CD4-positive, alpha-beta T cell treated with Interferon alpha-2 for 1 hour (primary cell): ENCODE measurements at places on chromosomes 12 and 14.

DNA sequence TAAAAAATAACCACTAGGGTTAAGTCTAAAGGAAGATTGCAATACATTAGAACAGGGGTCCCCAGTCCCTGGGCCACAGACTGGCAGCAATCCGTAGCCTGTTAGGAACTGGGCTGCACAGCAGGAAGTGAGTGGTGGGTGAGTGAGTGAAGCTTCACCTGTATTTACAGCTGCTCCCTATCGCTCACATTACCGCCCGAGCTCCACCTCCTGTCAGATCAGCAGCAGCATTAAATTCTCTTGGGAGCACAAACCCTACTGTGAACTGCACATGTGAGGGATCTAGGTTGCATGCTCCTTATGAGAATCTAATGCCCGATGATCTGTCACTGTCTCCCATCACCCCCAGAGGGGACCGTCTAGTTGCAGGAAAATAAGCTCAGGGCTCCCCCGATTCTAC, 15.5 kb downstream of the ADGRD1 start:
- DNase-seq: no peak

DNA sequence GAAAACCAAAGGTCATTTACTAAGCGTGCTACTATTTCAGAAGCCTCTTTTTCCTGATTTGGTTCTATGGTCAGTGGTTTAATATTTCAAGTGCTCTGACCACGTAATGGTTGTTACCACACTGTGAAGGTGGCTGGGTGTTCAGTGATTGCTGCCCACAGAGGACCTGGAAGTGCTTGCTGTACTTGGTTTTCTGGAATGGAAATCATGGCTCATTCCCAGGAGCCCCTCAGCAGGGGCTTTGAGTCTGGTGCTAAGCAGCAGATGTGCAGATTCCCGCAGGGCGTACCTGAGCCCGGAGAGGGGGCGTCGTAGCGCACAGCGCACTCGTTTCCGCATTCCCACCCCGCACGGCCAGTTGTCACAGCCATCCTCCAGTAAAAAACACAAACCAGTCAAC, 50.5 kb downstream of the TRAF3 start:
- no peak for DNase-seq

GRCh38 chr12:56867216-56867615, 67.0 kb downstream of the SDR9C7 start:
- DNase-seq: no peak

DNA sequence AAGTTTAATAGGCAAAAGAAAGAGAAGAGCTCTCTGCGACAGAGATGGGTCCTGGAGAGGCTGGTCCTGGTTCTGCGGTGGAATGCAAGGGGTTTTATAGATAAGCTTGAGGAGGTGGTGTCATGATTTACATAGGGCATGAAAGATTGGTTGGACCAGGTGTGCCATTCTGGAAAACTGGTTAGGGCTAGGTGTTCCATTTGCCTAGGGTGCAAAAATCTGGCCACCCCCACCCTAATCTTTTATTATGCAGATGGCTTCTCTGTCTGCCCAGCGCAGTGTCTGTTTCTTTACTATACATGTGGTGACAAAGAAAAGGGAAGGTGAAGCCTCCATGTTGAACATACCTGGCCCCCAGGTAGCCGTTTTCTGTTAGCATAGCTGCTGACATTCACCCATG, 65.4 kb downstream of the ERC1 start:
- no peak for DNase-seq

- DNase-seq: no peak
Observed at GRCh38 chr14:19902409-19902808, 18.0 kb upstream of the OR4K5 start.

DNA sequence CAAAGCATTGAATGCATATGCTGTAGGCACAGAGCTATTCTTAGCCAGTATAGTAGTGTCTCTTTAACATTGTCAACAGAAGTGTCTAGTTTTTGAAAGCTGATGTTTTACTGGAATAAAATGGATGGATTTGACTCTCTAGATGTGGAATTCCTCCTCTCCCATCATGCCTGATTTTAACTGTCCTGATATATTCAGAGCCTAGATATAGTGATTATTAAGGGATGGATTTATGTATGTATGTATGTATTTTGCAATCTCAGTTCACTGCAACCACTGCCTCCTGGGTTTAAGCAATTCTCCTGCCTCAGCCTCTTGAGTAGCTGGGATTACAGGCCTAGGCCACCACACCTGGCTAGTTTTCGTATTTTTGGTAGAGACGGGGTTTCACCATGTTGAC, 144.8 kb upstream of the NAV3 start:
- DNase-seq: no peak

DNA sequence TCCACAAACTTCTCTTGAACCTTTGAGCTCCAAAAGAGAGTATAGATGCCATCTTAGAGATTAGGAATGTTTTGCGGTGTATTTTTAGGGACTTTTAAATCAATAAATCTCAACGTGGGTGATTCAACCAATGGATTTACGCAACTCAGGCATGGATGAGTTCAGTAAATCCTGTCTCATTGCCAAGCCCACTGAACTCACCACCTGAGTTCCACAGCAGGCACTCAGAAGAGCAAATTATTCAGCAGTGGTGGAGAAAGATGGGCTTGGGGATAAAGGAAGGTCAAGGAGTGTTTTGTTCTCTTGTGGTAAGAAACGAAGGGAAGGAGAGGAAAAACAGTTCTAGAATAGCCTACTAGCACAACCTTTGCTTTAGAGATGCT, 68.7 kb upstream of the HMGA2 start:
- no peak for DNase-seq

- no peak for DNase-seq
Observed at GRCh38 chr12:123441523-123442164, 5.2 kb upstream of the RILPL2 start.

DNA sequence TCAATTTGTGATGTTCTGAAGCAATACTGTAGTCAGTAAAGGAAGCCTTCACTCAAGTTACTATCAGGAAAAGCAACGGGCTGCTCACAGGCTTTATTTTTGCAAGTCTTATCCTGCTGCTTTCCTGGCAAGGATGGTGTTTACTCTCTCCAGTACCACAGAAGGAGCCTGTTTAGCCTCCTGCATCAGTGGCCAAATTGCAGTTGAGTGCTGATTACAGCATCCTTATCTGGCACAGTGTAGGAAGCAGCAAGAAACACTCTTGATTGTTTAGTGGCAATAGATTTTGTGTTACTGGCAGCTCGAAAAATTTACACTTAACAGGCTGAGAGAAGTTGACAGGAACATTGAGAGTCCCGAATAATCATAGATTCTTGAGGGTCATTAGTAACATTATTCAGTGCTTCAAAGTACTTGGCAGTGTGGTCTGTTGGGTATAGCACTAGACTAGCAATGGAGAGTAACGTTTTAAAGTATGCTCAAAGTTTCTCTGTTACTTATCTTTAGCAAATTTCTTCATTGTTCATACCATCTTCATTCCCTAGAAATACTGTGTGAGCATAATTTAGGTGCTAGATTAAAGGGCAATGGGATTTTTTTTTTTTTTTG, 11.7 kb downstream of the TULP3 start:
- DNase-seq: no peak

DNA sequence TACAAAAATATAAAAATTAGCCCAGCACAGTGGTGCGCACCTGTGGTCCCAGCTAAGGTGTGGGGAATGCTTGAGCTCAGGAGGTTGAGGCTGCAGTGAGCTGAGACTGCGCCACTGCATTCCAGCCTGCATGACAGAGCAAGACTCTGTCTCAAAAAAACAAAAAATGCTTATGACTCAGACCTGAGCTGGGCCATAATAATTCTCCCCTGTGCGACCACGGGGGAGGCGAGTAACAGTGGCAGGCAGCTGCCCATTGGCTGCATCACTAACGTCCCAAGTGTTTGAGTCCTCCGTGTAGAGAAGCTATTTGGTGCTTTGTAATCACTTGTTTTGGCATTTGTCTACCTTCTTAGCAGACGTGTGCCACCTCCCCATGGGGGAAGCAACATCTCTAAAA, 24.9 kb downstream of the PSMC1 start:
- DNase-seq: no peak

DNA sequence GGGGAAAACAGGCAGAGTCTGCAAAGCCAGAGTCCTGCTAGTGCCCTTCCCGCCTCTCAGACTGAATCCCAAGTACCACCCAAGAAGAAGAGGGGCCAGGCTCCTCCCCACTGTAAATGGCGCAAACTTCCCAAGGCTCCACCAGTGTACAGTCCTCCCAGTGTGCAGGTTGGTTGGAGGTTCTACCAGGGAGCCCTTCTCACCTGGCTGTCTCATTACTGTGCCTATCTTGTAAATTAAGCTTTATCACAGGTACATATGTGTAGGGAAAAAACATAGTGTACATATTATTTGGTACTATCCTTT, 189.7 kb downstream of the FSCB start:
- no peak for DNase-seq

GRCh38 chr12:55820679-55821078, 2.8 kb downstream of the ORMDL2 start:
- no peak for DNase-seq

GRCh38 chr12:124044021-124044420, 71.0 kb downstream of the ZNF664 start:
- DNase-seq: no peak

DNA sequence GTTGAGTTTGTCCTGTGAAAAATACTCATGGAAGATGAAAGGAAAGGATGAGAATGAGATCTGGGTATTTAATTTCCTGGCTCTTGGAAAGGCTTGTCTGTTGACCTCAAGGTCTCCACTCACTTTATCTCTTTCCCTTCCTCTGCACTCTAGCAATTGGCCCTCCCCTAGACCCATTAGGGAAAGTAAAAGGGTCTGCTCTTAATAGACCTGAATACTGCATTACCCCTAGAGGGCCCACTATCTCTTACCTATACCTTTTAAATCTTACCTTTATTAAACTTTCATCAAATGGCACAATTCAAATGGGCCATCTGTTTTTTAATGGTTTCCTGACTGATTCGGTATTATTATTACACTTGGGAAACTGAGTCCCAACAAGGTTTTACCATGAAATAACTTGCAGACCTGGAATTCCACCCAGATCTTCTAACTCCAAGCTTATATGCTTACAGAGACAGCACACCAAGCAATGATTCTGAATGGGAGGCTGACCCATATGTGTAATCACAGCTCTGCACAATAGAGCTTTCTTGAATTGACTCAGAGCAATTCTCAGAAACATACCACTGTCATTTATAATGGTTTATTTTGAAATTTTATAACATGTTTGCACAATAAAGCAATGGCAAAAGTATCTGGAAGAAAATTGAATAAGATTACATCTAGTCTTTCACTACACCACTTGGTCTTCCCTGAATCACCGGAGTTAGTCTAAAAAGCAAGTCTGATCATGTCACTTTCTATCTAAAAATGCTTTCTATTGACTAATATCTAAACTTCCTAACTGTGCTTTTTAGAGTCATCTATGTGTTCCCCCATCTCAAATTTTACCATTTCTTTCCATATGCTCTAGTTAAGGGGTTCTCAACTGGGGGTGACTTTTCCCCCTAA, 618.5 kb downstream of the NRXN3 start:
- no peak for DNase-seq

- DNase-seq: no peak
Observed at GRCh38 chr14:44945264-44945663, 16.5 kb downstream of the KLHL28 start.

DNA sequence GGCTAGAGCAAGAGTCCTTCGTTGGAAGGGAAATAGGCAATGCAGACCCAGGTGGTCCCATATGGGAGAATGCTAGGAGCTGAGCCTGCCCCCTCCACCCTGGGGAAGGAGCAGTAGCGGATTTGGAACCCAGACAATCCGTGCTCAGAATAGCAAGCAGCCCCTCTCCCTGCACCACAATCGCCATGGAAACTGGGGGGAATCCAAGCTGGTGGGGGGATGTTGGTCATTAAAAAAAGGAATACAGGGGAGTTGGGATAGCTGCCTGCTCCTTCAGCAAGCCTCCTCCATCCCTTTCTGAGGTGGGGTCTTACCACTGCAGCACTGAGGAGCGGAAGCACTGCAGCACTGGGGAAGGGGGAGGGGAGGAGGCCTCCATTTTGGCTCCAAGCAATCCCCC, 2.9 kb downstream of the RND1 start:
- no peak for DNase-seq

GRCh38 chr12:123270214-123271000, 1.2 kb downstream of the CDK2AP1 start:
- no peak for DNase-seq

- DNase-seq: no peak
Observed at GRCh38 chr12:128986957-128987356, 133.7 kb downstream of the GLT1D1 start.
